ENCODE measurements at places on chromosomes 13 and 19.

DNA sequence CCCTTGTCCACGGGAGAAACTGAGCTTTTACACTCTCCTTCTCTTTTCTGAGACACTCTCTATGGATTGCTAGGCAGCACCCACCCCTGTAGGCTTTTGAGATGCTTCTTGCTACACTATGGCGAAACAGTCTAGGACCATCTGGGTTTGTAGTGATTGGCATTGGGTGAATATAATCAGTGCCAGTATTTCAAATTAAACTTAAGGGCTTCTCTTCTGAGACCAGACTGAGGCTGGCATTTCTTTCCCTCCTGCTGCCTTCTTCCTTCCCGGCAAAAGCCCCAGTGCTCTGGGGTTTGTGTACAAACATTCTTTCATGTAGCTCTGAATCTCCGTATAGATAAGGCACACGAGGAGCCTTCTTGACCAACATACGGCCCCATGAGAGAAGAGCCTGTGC is 276.7 kb downstream of the SLC7A1 start:
- no peak for DNase-seq

- DNase-seq = no peak
Observed at GRCh38 chr19:10270180-10270615, 722 bp upstream of the ICAM1 start.

DNA sequence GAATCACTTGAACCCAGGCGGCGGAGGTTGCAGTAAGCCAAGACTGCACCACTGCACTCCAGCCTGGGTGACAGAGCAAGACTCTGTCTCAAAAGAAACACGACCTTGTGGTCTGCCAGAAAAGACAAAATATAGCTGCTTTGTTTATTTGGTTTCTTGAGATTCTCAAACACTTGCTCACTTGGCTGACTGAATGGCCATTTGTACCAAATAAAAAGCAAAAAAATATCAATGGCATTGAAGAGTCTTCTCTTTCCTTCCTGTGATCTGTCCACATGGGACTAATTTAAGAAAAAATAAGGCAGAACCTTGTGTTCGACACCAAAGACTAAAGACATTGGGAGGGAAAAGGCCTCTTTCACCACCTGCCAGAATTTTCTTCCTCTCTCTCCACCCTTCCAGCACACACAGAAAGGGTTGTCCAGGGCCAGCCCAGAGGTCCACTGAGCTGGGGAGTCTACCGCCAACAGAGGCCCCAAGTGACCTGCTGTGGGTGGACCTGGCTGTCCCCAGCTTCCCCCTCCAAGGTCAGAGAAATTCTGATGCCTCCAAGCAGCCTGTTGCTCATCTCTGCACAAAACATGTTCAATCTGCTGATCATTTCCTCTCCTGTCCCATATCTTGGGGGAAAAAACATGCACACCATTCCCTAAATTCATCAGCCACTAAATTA is 5.9 kb downstream of the BRME1 start:
- DNase-seq = no peak

GRCh38 chr13:93872376-93872775 is 607.1 kb downstream of the DCT start:
- DNase-seq = no peak

- no peak for DNase-seq
Observed at GRCh38 chr13:77184455-77184854, 142.4 kb downstream of the MYCBP2 start.

Measured in HuH-7 (cell line).